ENCODE measurements at places on chromosomes 7 and 10.

DNA sequence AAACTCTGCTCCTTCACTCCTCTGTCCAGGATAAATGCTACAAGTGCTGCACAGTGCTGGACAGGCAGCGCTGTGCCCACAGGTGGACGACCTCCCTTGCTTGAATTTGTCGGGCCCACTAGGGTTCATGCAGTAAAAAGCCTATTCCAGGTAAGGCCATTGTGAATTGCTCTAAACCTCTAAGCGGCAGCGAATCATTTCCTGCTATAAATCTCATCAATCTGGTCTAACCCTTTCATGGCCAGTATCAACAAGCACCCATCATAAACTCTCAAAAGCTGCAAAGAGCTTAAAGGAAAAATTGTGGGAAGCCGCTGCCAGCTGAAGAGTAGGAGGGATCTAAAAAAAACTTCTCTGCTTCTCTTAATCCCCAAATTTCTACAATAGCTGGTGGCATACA, 134.2 kb downstream of the SLC25A13 start:
- DNase-seq, result no peak

DNA sequence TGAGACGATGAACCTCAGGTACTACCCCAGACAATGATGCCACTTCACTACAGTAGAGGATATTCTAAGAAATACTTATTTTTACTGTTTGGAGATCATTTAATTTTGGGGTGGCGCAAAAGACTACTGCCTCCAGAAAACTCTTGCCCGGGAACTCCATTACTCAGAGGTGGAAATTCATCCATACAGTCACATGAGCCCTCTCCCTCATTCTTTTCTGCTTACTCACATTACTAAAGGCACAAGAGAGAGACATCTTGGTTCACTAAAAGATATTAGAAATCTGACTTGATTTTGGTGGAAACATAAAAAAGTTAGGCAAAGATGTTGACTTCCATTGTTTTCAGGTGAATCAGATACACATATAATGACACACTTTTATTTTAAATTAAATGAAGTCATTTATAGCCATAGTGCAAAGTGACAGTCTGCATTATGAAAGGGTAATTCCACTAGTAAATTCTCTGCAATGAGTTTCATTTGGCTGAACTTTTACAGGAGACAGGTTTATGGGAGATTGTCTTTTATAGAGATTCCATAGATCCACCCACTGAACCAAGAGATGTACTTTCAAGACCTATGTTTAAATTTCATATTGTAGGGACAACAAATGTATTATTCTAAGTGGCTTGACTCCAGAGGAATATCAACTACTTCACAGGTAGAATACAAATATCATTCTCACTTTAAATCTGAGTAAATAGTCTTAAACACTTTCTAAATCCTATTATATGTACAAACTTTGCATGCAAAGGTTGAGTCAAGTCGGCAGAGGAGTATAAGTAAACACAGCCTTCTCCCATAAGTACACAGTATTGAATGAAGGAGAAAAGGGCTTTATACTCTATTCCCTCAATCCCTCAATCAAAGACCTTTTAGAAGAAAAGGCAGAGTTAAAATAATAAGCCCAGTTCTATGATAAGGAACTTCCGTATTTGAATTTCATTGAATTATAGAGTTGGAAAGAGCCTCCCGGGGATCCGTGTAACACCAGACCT, 18.8 kb downstream of the NEBL start:
- DNase-seq, result no peak

DNA sequence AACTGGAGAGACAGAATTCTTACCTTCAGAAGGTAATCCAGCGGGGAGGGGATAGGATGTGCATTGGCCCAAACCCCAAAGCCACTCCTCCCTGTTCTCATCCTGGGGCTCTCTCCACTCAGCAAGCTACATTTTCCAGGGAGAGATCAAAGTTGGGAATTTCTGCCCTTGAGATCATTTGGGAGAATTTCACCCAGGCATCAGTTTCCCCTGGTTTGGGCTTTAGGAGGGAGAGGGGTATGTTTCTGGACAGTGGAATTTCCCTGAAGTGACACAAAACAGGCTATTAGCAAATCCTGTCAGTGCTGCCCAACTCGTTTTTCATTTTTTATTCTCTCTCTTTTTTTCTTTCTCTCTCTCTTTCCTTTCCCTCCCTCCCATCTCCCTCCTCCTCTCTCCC, 35.7 kb downstream of the CYP17A1 start:
- no peak for DNase-seq

DNA sequence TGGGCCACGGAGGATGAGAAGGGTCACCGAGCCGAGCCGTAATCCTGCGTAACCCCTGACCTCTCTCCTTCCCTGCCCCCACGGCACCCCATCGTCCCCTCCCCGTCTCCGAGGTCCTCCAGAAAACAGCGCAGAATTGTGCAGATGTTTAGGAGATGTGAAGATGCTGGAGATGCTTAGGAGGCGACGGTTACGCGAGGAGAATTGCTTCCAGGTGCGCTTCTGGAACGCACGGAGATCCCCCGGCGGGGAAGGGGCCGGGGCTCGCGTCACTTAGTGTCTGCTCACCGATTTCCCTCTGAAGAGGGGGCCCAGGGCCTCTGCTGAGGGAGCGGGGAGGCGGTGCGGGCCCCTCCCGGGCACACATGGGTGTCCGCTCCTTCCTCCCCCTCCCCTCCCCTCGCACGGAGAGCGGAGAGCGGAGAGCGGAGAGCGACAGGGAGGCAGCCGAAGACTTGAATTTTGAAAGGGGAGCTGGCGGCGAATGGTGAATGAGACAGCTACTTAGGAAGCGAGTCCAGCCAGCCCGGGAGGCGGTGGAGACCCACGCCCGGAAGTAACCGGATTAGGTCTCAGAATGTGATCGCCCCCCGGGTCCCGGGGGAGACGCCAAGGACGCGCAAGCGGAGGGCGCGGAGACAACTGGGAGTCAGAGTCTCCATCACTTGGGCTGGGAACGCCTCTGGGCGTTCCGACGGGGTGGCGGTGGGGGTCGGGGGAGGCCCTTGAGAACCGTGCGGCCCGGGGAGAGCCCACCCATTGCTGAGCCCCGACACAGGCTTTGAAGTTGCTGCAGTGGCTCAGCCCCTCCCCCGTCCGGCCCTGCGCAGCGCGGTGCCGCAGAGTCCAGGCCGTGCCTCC, 8.7 kb upstream of the EN2 start:
- no peak for DNase-seq

DNA sequence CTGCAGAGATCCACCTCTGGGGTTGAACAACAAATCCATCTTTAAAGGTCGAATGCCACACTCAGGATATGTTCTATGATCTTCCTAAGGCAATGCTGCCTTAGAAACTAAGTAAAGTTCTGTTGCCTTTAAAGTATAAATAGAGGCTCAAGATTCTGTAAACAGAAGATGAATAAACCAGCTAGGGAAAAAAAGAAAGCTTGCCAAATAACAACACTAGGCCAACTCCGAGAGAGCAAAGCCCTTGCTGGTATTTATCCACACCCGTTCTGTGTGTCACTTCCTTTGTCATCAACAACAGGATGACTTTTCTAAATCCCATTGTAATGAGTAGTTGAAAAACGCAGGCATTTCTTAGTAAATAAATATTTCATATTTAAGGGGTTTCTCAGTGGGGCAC, 330.0 kb upstream of the GLI3 start:
- DNase-seq, result no peak

DNA sequence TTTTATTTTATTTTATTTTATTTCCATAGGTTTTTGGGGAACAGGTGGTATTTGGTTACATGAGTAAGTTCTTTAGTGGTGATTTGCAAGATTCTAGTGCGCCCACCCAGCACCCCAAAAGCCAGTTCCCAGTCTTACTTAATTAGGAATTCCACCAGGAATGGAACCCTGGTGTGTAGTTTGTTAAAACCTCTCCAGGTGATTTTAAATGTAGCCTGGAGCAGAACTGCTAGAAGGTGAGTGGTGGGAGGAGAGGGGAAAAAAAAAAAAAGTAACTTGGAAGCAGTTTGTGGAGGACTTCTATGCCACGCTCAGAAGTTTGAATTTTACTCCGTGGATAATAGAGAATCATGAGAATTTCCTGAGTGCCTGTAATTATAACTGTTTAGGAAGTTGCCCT, 5.5 kb upstream of the TEX47 start:
- no peak for DNase-seq

- DNase-seq, result no peak
Measured at GRCh38 chr10:110793128-110793812, 78.5 kb upstream of the PDCD4 start.

DNA sequence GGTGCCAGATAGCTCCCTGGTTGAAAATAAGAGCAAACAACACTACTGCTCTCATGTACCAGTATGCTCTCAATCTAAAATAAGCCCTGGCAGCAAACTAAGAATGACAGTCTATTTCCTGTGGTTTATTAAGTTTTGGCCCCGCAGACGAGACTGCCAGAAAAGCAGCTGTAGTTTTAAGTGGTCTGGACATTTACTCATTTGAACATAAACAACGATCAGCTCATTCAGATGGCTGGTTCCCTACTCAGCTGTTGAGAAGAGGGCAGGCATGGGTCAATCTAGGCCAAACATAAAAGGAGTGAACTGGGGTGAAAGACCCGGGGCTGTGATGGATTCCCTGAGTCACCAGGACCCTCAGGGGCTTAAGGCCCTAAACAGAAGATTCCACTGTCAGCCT, 4.5 kb downstream of the TRIL start:
- no peak for DNase-seq

GRCh38 chr7:100968031-100968430, 1.3 kb upstream of the MUC12 start:
- DNase-seq, result no peak

- DNase-seq, result no peak
Measured at GRCh38 chr7:10707519-10707918, 266.2 kb upstream of the PHF14 start.

GRCh38 chr7:155286686-155287085, 11.0 kb upstream of the INSIG1 start:
- no peak for DNase-seq

- no peak for DNase-seq
Measured at GRCh38 chr7:127885843-127886242, 145.4 kb downstream of the LRRC4 start.
